Glomerular endothelial cell (primary cell): ENCODE measurements at places on chromosomes 11 and 22.

GRCh38 chr11:1530686-1531448, 41.2 kb downstream of the DUSP8 start:
- no peak for DNase-seq

- no peak for DNase-seq
These were observed 39.6 kb downstream of the ARHGAP42 start for GRCh38 chr11:100726680-100727079.

- no peak for DNase-seq
These were observed at the start of gene SCGB2A2 for GRCh38 chr11:62269654-62270278. Gene SCGB2A2 (plus strand): TSS chr11:62270158. CDS start chr11:62270217, 59 bp downstream.

DNA sequence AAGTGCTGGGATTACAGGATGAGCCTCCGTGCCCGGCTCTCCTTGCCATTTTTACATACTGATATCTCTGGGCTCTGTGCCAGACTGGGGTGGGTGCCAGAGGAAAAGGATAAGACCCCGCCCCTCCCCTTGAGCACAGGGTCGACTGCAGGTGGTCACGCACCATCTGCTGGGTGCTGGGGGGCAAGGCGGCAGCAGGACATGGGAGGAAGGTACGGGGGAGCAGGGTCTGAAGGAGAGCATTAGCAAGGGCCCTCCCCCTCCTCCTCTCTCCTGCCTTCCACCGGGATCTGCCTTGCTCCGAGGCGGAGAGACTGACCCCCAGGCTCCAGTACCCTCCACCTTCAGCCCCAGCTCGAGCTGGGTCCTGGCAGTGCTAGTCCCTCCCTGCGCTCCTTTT, 9.7 kb upstream of the PGA3 start:
- no peak for DNase-seq

GRCh38 chr11:92642177-92642931, 327.1 kb upstream of the MTNR1B start:
- DNase-seq: no peak

GRCh38 chr11:93732237-93732892, 8.9 kb downstream of the TAF1D start:
- DNase-seq: no peak

DNA sequence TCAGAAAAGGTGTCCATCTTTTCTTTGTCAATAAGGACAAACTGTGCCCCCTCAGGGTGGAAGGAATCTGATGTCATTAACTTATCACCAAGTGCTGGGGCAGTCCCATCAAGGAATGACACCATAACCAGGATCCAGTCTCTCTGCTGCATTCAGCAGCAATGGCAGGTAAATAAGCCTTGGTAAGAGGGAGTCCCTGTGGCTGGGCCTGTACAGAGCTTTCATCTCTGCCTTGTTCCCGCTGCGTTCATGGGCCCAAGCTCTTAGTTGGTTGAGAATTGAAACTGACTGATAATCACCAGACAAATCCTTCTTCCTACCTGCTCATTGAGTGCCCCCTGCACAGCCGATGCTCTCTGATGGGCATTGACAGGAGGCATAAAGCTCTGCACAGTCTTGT, 22.7 kb downstream of the EIF3F start:
- DNase-seq: no peak

GRCh38 chr11:120134106-120134930, 3.6 kb downstream of the TRIM29 start:
- DNase-seq: no peak
